ENCODE measurements at places on chromosomes 4 and X.

DNA sequence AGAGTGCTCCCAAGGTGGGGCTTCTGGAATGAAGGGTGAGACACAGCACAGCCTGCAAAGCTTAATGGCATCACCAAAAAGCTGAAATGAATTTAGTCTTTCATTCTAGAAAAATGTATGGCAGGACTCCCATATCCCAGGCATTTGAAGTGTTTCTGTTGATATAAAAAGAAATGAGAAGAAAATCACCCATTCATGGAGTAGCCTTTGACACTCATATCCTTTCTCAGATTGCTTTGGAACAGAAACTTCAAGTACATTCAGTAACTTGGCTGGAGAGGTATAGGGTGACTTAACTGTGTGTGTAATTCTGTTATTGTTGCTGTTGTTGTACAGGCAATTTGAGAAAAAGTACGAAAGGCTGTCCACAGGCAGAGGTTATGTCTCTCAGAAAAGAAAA, 35.3 kb downstream of the C4orf54 start:
- no peak for DNase-seq

DNA sequence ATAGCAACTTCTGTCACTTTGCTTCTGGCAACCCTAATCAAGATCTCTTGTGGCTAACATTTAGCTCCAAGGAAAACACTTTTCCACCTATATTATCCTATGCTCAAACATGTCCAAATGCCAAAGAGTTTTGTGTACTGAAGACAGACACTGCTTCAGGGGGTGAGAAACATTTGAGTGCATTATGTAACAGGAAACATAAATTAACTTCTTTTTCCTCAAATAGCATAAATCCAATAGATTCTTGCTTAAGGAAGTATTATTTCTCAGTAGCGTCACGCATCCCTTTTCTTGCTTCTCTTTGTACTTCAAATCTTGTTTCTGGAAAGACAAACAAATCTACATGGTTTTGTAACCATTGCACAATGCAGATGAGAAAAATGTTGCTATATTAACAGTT, 839.1 kb downstream of the GLUD2 start:
- no peak for DNase-seq

DNA sequence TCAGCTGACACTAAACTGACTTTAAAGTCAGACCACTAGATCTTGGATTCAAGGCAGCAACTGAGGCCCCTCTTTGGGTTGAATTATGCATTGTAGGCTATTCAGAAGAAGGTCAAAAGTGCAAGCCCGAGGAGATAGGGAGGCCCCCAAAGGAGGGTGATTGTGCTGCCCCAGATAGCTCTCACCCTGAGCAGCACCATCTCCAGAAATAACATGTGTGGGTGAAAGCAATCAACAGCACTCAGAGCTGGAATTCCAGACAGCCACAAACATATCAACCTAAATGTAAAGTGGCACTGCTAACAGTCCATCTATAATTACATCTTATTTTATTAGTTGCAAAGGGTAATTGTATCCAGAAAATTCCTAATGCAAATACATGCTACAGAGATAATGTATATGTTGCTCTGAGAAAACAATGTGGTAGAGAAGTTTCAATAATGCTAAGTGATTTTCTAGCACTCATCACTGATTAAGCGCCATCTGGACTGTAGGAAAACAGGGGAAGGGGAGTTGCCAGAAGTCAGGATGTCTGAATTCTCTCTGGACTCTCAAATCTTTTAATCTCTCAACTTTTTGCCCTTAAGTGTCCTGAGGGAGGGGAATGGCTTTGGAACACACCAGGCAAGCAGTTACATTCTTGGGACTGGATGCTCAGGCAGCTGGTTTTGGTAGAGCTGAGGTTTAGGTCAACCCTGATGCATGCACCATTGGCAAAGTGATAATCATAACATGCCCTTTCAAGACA, 61.8 kb upstream of the SFRP2 start:
- no peak for DNase-seq

- no peak for DNase-seq
These were observed 112.9 kb downstream of the CPZ start for GRCh38 chr4:8705161-8706145.

- no peak for DNase-seq
These were observed 7.6 kb upstream of the SOWAHB start for GRCh38 chr4:76905521-76905920.

GRCh38 chrX:125289209-125289608, 30.5 kb upstream of the TEX13C start:
- no peak for DNase-seq

- no peak for DNase-seq
These were observed 13.9 kb downstream of the TNIP2 start for GRCh38 chr4:2742081-2742822.
